Spinal cord (tissue), 10 donors: ENCODE measurements at places on chromosomes 11 and 22. TPM values are rescaled to one million over a fixed set of nuclear protein-coding genes. Genes with fewer than 3 reads are reported as not detected.

TM7SF2 gene
- total RNA-seq: 61.8 TPM

DGCR6L gene
- 28.4 TPM for total RNA-seq

H19 gene
- 1,727 TPM for total RNA-seq

SLC22A25 gene
- not detected for total RNA-seq

BLID gene
- total RNA-seq: 5.0 TPM

TRIM51 gene
- total RNA-seq: not detected

GSTT2B gene
- total RNA-seq: 1.1 TPM

NRGN gene
- 1.5 TPM for total RNA-seq

MPEG1 gene
- 15.8 TPM for total RNA-seq

SLC5A1 gene
- 0.30 TPM for total RNA-seq

SEZ6L gene
- 75.2 TPM for total RNA-seq

IRAG1 gene
- total RNA-seq: 13.8 TPM
